ENCODE measurements at places on chromosomes 1 and 21.

DNA sequence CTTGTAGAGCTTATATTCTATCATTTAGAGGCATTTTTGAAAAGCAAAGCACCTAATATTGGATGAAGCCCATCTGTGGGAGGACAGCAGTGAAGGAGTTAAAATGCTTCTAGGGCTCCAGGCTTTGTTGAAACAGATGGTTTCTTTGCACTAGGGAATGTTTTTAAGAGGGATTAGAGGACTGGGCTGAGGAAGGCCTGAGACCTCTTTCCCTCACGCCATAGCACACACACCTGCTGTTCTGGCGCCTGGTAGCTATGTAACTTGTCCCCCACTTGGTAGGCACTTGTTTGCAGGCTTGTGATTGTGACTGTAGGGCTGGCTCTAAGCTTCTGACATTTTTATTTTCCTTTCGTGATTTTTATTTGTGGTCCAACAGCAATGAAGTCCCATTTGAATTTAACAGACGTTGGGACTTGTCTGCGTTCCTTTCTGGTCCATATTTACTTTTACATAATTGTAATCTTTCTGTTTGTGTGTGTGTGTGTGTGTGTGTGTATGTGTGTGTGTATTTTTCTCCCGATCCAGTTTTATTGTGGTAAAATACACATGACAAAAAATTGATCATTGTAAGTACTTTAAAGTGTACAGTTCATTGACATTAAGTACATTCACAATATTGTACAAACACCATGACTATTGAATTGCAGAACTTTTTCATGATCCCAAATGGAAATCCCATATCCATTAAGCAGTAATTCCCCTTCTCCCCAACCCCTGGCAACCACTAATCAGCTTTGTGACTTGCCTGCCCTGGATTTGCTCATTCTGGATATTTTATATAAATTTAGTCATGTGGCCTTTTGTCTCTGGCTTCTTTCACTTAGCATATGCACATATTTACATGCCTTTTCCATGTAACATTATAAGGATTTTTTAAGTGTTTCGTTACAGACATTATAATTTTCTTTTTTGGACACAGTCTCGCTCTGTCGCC lies 33.5 kb upstream of the MACF1 start:
- no peak for DNase-seq

- peak; percentile 67 for DNase-seq
These were observed 9.6 kb downstream of the RAB42 start for GRCh38 chr1:28601696-28602095.

DNA sequence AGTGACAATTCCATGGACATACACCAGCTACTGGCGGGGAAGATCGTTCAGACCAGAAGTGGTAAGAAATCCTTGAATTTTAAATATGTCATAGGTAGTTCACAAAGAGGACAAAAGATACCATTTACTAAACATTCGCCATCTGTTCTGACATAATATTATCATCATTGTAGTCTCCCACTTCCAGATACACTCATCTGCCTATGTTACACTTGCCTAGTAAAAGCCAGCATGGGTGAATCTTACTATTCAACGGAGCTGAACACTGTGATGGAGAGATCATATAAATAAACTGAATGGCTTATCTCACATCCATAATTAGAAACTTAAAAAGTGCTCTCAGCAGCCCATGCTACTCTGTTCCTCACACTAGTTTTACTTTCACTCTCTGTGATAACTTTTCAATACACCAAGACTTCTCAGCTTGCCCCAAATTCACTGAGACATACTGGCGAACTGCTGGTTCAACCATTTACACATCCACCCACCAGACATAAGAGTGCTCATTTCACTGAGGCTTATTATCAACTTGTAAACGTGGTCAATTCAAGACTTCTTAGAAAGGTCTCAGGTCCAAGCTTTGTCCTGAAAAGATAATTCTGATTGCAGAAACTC lies 463 bp upstream of the PRRC2C start:
- peak; percentile 8 for DNase-seq

- DNase-seq: no peak
These were observed 191.6 kb downstream of the HIVEP3 start for GRCh38 chr1:41726899-41727748.

- peak; percentile 75 for DNase-seq
These were observed at the start of gene DPYD for GRCh38 chr1:97920832-97921571. DPYD (minus strand) TSS chr1:97921034; CDS start chr1:97920922, 112 bp downstream.

- no peak for DNase-seq
These were observed 31.3 kb downstream of the ACOT11 start for GRCh38 chr1:54579337-54579781.

GRCh38 chr1:196355206-196355786 lies 252.9 kb downstream of the KCNT2 start:
- DNase-seq: peak; percentile 43

DNA sequence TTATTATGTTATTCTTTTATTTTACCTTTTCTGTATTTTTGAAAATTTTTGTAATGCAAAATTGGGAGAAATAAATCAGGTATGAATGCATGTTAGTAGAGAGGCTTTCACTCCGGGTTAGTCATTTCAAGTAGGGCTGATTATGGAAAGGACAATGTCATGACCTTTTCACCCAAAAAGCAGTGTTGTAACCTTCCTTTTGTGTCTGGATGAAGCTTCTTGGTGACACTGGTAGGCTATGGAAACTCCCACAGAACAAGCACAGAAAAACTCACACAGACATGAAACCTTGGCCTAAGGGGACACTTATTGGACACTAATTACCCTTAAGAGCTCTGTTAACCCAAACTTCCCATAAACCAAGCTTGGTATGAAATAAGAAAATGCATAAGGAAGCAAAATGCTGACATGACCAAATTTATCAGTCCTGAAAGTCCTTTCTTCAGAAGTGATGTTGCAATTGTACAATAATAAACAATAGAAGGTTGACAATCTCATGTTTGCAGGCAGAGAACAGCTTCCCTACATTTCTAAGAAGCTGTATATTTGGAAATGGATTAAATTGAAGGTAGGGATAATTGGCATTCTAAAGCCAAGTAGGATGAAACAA lies 70.0 kb upstream of the KCNJ15 start:
- DNase-seq: no peak

GRCh38 chr1:214329470-214330220 lies 48.7 kb downstream of the SMYD2 start:
- no peak for DNase-seq

GRCh38 chr21:26945916-26946675 lies 20.8 kb downstream of the ADAMTS5 start:
- no peak for DNase-seq

DNA sequence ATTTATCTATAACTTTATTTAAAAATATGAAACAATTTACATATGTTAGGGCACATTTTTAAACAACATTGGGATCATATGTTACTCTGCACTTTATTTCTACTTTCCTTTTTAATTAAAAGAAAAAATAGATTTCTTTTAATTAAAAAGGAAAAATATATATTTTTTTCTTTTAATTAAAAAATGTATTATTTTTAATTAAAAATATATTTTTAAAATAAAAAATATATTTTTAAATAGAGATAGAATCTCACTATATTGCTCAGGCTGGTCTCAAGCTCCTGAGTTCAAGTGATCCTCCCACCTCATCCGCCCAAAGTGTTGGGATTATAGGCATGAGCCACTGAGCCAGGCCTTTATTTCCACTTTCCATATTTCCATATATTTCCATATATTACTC lies 36.7 kb downstream of the WARS2 start:
- DNase-seq: no peak

- no peak for DNase-seq
These were observed 280.7 kb upstream of the PLXNA2 start for GRCh38 chr1:208524925-208525324.

GRCh38 chr1:205676597-205676996 lies 3.7 kb downstream of the SLC45A3 start:
- DNase-seq: no peak

GRCh38 chr1:186819563-186819962 lies 9.2 kb upstream of the PLA2G4A start:
- no peak for DNase-seq

DNA sequence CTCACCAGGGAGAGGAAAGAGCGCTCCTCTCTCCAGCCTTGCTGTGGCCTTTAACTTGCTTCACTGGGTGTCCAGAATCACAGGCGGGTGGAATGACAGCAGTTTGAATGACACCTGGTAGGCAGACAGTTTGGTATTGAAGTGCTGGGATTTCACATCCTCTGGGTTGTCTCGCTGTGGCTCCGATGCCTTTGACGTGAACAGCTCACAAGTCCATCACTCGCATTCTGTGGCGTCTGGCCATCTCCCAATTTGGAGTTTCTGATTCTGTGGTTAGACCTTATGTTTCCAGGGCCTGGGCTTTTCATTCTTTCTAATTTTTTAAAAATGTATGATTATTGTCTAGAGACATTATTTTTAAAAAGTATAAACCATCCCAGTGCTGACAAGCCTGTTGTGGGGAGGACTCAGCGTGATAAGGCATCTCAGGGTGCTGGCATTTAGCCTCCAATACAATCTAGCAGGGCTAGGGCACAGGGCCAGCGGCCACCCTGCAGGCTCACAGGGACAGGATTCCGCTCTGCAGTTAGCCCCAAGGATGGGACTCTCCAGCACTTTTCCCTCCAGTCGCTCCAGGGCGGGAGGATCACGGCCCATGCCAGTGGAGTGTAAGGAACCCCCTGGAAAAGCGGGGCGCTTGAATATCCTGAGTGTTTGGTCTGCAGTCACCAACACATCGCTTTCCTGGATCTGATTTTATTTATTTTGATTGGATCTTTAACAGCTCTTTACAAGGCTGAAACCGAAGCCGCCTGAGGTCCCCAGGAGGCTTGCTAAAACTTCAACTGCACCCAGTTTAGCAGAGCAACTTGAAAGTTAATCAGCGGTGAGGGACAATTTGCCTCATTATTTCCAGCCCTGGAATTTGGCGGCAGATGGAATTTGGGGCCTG lies 178.3 kb downstream of the TRABD2B start:
- no peak for DNase-seq

- peak; percentile 53 for DNase-seq
These were observed 16.4 kb upstream of the TARBP1 start for GRCh38 chr1:234495231-234495990.

DNA sequence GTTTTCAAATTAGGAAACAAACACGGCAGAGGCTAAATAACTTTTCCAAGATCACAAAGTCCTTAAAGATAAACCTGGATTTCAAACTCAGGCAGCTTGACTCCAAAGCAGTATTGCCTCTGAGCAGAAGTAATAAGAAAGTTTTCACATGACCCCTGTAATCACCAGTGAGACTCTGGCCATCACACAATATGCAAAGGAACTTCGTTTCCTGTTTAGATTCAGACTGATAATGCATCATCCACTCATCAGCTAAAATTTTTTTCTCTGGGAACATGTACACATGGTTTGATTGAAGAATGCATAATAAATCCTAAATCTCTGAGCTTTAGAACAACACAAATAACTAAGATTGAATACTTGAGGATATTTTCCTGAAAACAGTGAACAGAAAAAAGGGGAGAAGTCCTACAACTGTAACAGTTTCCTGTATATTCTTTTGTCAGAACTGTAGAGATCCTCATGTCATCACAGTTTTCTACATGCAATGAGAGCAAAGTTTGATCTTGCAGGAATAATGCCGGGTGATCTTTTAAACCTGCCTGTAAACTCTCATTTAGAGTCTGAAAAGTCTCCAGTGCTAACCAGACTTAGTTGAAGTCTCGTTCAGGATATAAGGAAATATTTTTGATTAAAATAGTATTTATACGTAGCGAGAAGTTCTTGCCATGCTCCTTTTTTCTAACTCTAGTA lies 225.3 kb downstream of the SPATA17 start:
- no peak for DNase-seq

GRCh38 chr1:92587445-92587844 lies 100.7 kb upstream of the GFI1 start:
- no peak for DNase-seq

DNA sequence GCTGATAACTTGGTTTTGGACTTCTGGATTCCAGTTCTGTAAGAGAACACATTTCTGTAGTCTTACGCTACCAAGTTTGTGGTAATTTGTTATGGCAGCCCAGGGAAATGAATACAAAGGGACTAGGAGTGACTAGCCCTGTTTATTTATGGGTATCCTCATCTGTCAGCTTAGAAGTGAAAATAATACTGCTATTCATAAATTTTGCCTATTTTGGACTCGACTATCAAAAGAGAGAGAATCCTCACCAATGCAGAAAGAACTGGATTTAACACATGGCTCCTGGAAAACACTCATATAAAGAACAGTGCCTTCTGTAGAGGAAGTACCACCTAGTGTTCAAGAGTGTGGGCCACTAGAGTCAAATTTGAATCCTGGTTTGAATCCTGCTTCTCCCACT lies 22.6 kb downstream of the HSD11B1 start:
- DNase-seq: no peak

- no peak for DNase-seq
These were observed 14.6 kb downstream of the CEP350 start for GRCh38 chr1:179968994-179969919.

DNA sequence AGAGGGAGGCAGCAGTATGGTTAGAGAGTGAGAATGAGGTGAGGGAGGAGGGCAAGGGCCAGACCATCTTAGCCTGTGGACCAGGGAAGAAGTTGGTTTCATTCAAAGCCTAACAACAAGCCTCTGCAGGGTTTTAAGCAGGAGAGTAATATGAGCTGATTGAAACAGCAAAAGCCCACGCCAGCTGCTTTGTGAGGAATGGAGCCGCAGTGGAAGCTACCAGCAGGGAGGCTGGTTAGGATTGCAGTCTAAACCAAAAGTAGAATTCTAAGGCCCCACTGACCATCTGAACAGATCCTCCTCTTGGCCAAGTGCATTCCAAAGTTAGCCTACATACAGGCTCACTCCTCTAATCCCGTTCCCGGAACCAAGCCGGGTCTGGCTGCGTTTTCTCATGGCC lies 44.8 kb downstream of the OLFML3 start:
- no peak for DNase-seq

- DNase-seq: no peak
These were observed 182.3 kb upstream of the GALNT2 start for GRCh38 chr1:229884765-229885164.

GRCh38 chr1:186210258-186210657 lies 164.8 kb downstream of the TPR start:
- no peak for DNase-seq

- no peak for DNase-seq
These were observed 8.1 kb downstream of the CD247 start for GRCh38 chr1:167510244-167510643.

- DNase-seq: no peak
These were observed 543.5 kb downstream of the OMA1 start for GRCh38 chr1:58003059-58003458.

DNA sequence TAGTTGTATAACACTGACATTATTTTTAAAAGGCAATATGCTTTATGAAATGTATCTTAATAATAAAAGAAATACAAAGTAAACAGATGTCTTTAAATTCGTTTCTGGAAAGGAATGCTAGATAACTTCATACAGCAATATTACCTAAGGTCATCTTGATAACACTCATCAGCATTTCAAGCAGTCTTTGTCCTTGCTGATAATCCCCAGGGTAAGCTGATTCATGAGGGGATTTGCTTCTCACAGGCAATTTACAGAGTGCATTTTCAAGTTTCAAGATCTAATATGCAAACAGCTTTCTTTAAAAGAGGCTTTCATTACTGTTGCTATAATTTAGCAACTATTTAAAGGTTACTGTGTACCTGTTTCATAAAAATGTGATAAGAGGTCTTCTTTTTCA lies 75.2 kb upstream of the NEK2 start:
- no peak for DNase-seq

- DNase-seq: no peak
These were observed 712.1 kb upstream of the CXADR start for GRCh38 chr21:16800536-16801275.
